ENCODE measurements at places on chromosomes 2 and 18. TPM values are rescaled to one million over a fixed set of nuclear protein-coding genes. Genes with fewer than 3 reads are reported as not detected.

GRCh38 chr2:2831633-2832032, 500.6 kb upstream of the MYT1L start:
- peak; percentile 66 for DNase-seq

DNA sequence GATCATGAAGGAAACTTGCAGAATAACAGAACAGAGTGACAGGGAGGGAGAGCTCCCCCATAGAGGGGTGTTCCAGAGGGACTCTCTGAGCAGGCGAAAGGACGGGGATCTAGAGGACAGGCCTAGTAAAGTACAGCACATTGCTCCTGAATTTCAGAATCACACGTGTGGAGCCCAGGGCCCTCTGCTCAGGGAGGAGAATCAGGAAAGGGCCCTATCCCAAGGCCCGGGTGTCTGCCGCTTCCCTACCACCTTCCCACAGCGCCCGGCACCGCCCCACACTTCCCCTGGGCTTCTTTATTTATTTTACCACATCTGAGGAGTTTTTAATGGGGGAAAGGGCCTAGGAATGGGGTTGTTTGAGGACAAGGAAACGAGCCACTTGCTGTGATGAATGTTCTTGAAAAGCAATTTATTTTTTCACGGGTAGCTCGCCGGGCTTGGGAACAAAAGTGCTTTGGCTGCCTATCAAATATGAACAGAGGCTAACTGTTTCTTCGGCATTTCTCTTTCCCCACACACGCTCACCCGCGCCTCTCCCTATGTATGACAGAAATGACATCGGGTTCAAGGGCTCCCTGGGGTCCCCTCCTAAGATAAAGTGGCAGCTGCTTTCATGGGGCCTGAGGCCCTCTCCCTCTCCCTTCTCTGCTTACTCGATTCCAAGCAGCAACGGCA, 79.3 kb upstream of the GLI2 start:
- DNase-seq: peak; percentile 17

DNA sequence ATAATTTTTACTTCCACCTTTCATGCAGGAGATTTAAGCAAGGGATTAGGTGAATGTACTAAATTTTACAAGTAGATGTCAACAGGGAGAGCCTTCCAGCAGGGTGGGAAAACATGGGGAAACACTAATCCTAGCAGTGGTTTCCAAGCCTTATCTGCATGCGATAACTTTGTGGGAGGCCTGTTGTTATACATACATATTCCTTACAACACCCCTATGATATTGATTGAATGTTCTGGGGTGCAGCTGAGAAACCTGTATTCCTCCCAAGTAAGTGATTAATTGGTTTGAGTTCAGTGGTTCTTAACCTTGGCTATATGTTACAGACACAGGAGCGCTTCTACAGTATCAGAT, 65.9 kb downstream of the COL4A4 start:
- no peak for DNase-seq

DNA sequence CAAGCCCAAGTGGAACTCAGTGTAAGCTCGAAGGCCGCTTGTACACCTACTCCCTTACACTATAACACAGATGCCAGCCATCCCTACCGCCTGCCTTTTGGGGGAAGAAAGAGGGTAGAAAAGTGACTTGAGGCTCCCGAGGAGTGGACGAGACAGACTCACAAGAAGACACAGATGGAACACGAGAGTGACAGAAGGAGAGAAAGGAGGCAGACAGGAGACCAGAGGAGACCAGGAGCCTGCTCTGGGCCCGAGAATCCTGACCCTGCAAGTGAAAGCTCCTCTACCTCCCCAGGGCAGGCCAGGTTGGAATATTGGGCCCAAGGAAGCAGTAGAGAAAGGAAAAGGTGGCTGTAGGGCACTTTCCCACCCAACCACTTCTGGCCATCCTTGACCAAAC, 23.4 kb upstream of the TNS1 start:
- peak; percentile 44 for DNase-seq

DNA sequence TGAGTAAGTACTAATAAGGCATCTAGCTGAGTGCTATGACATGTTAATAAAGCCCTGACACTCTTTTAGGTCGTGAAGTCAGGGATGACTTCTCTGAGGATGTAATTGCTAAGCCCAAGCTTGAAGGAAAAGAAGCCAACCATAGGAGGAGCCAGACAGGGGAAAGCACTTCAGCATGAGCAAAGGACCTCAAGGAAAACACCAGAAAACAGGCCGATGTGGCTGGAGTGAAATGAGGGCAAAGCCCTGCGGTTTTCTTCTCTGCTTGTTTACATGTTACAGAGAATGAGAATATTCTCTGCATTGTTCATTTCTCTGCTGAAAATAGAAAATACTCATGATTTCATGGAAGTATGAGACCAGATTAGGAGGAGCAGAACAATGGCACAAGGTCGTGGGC, 112.5 kb upstream of the ARHGAP28 start:
- no peak for DNase-seq

- no peak for DNase-seq
Observed at GRCh38 chr2:29688429-29688828, 233.0 kb downstream of the ALK start.

GRCh38 chr18:66136039-66136438, 385.2 kb downstream of the CDH7 start:
- DNase-seq: no peak

- DNase-seq: no peak
Observed at GRCh38 chr2:224612578-224612977, 27.4 kb upstream of the CUL3 start.

DNA sequence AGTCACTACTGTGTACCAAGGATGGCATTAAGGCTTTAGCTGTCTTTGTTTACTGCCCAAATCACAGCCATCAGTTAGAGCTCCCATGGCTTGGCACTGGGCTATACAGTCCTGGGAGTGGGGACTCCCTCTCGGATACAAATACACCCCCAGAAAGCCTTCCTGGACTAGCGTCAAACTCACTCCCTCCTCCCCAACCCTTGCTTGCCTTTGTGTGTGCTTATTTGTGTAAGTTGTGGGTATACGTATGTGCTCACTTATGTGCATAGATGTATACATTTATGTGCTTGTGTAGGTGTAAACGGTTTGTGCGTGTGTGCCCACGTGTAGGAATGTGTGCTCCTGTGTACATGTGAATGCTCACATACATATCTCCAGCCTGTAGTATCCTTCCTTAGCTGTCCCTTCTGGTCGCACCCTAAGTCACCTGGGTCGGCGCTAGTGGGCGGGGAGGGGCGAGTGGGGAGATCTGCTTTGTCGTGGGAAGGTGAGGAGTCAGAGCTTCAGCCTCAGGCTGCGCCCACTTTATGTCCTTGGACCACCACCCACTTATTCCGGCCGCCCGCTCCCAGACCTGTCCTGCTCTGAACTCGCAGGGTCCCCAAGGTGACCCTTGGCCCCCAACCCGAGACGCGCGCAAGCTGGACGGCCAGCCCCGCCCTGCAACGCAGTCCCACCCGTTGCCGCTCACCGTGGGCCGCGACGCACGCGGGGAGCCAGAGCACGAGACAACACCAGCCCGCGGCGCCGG, 461 bp downstream of the PRADC1 start:
- DNase-seq: peak; percentile 54

- DNase-seq: no peak
Observed at GRCh38 chr18:43303376-43303775, 26.1 kb upstream of the SYT4 start.

GRCh38 chr2:66575625-66576310, 140.8 kb downstream of the MEIS1 start:
- peak; percentile 80 for DNase-seq

DNA sequence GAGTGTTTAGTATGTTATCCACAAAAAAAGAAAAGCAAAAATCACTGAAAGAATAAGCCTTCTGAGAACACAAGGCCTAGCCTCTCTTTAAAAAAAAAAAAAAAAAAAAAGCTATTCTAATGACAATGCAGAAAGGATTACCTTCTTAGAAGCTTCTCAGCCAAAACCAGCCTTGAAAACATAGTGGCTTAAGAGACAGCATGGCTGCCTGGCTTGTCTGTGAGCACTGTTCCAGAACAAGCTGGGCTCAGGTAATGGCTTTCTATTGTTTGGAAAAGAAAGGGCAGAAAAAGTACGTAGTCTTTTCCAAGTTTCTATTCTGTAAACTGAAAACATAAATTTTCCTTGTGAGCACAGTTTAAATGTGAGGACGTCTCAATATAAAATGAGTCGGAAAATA, 119.5 kb downstream of the MAP3K20 start:
- DNase-seq: no peak

- DNase-seq: no peak
Observed at GRCh38 chr2:150081775-150082481, 405.5 kb downstream of the RND3 start.

- DNase-seq: no peak
Observed at GRCh38 chr2:192119536-192119935, 75.2 kb downstream of the TMEFF2 start.

DNA sequence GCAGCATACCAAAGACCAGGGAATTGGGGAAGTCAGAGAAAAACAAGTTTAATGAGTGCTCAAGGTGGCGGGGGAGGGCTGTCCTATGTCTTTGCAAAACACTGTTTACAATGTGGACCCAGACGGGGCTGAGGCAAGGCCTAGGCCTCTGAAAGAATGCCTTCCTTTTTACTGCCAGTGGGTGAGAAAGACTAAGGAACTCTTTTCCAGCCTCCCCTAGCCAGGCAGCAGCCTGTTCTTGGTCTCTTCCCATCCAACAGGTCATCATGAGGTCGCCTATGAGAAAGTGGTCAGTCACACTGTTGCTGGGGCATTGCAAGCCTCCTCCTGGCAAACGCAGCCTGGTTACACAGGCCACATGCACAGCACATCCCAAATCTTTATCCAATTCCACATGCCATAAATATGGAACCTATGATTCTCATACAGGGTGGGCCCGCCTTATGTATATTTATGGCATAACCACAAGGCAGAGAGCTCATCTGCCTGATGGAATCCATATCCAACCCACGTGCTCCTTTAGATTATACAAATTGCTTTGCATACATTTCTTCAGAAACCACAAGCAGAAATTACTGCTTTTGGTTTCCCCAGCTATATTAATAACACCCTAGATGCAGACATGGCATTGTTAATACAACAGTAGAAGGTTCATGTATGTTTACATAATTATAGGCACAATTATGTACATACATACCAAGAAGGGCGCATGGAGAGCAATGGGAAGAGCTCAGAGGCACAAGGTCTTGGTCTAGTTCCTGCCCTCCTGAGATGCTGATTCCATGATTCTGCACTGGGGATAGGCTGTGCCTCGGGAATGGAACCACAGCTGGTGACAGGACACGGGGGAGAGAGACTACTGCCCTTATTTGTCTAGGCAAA, 48.6 kb downstream of the NRP2 start:
- DNase-seq: no peak

DNA sequence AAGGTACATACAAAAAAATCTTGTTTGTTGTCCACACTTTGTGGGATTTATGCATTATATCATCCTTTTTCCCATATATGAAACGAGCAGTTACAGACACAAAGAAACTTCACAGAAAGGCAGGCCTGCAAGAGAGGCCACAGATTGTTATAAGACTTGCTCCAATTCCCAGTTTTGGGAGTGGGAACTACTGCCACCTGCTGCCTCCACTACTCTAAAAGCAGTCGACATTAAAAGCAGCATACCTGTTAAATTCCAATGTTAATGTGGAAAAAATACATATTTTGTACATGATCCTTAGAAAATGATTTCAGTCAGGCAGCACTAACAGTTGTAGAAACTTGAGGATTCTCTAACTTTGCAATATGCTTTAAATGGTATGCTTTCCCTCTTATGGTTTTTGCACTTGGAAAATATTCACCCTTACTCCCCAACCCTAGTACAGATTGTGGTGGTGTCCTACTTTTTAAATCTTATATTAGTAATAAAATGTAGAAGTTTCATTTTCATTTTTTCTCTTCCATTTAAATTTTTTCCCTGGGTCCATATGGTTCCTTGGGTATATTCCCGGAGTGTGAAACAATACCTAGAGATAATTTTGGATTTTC, 37.9 kb downstream of the SLC38A11 start:
- DNase-seq: peak; percentile 77

DNA sequence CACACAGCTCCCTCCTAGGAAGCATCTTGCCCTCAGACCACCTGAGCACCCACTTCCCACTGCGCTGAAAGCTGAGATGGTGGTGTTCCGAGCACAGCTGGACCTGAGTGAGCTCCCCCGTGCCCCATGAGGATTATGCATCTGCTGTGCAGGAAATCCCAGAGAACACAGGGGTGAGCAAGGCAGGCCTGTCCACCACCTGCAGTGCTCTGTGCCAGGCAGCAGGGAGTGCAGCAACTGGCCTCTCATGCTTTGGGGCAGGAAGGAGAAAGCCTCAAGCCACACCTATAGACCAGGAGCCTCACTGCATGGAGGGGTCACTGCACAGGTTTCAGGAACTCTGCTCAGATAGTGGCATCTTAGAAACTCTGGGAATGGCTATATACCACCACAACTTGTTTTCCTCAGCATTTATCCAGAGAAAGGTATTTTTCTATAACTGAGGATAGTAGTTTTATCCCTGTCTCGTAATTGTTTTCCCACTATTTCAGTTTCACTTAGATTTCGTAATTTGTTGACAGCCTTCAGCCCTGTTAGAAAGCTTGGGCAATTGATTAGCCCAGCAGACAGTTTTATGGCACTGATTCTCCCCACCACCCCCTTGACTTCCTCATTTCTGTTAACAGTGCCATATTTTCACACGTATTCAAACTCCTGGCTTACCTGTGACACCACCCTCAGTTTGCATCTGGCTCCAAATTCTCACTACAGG, 144.3 kb upstream of the DAPL1 start:
- DNase-seq: no peak

DNA sequence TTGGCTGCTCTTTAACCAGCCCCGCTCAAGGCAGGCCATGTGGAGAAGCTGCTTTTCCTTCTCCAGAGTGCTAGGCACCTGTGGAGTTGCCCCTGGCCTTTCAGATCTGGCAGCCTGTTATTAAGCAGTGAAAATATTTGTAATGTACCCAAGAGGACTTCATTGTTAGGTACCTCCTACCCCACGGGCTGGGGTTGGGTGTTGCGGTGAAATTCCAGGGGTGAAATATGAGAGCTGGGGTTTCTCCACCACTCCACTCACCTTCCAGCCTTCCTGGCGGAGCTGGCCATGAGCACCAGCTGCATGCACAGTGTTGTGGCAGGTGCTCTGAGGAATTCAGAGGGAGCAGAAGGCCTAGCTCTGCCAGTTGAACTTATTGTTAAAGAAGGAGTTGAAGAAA, 39.1 kb downstream of the NTSR2 start:
- DNase-seq: no peak

Gene STRN
- total RNA-seq: 40.4 TPM

Gene SPATA3
- not detected for total RNA-seq

Gene CCDC102B
- total RNA-seq: 6.9 TPM

Gene TNFAIP6
- total RNA-seq: not detected

Gene CLIP4
- total RNA-seq: 7.5 TPM

Gene ADD2
- total RNA-seq: 63.8 TPM

Gene EMILIN2
- 16.8 TPM for total RNA-seq
